Activated CD8-positive, alpha-beta T cell treated with anti-CD3 and anti-CD28 coated beads for 36 hours (primary cell): ENCODE measurements at places on chromosomes 1 and 21. TPM values are rescaled to one million over a fixed set of nuclear protein-coding genes. Genes with fewer than 3 reads are reported as not detected.

- no peak overlapping the region for H3K27ac ChIP-seq
- no peaks in the 10 kb centered on the region for H3K27me3 ChIP-seq
- H3K4me3 ChIP-seq, result no peak overlapping the region
- H3K36me3 ChIP-seq, result peaks cover 14% of the 10 kb centered on the region
- DNase-seq, result no peak
These were observed 19.4 kb downstream of the PLEKHM2 start for GRCh38 chr1:15703562-15703961.

GRCh38 chr1:64894438-64895196 lies 71.7 kb downstream of the JAK1 start:
- no peak for DNase-seq
- H3K4me1 ChIP-seq, result peaks cover 91% of the 10 kb centered on the region
- no peak overlapping the region for H3K4me3 ChIP-seq
- H3K36me3 ChIP-seq, result no peaks in the 10 kb centered on the region
- no peak overlapping the region for H3K27ac ChIP-seq

- no peaks in the 10 kb centered on the region for H3K36me3 ChIP-seq
- no peaks in the 10 kb centered on the region for H3K4me1 ChIP-seq
- H3K27me3 ChIP-seq, result peaks cover 2% of the 10 kb centered on the region
- H3K27ac ChIP-seq, result no peak overlapping the region
These were observed 33.8 kb upstream of the COL6A1 start for GRCh38 chr21:45947716-45948255.

- H3K4me3 ChIP-seq, result no peak overlapping the region
- no peak for DNase-seq
- H3K27me3 ChIP-seq, result peaks cover 1% of the 10 kb centered on the region
These were observed 123.7 kb downstream of the ACTL8 start for GRCh38 chr1:17878837-17879236.

GRCh38 chr1:206025283-206025820 lies 1.7 kb upstream of the CTSE start:
- H3K4me1 ChIP-seq, result peaks cover 5% of the 10 kb centered on the region
- no peak overlapping the region for H3K27ac ChIP-seq
- no peak for DNase-seq
- H3K4me3 ChIP-seq, result no peak overlapping the region
- H3K36me3 ChIP-seq, result no peaks in the 10 kb centered on the region

DNA sequence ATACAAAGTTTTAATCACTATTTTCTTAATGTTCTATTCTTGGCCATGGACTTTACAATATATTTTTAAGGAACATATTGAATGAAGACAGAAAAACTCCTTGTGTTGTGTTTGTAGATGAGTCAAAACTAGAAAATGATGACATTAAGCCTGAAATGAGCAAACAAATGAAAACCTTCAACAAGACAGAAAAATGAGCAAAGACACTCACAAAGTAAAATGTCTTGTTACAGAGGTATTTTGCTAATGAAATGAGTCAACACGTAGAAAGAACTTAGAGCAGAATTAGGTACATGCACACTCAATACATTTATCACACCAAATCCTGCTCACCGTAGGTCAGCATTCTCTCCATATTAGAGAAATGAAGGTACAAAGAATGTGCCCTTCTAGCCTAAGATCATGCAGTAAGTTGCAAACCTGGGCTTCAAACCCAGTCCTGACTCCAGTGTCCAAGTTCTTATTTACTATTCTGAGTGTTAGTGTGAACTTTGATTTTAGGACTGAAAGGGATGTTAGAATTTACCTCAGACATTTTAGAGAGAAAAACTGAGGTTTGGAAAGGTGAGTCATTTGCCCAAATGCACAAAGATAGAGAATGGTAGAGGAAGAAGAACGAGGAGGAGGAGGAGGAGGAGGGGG lies 133.9 kb upstream of the SGIP1 start:
- no peaks in the 10 kb centered on the region for H3K36me3 ChIP-seq
- no peak for DNase-seq
- peak overlapping the region; percentile 75 for H3K27ac ChIP-seq
- peaks cover 1% of the 10 kb centered on the region for H3K27me3 ChIP-seq

DNA sequence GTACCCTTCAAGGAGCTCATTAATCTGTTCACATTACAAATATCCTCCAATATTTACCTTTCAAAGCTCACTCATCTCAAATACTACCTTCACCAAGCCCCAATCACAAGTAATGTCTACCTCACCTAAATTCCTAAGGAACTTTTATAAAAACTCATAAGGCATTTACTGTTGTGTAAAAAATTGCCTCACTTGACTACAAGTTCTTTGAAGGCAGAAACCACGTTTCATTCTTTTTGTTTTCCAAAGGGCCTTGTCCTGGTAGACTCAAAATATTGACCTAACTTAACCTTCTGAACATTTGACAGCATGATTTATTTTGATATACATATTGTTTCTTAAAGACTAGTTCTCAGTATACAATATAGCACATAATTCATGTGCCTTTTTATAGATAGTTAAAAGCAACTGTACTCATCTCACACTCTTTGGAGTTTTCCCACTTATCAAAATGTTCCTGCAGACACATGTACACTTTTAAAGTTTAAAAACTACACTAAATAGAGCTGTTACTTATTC lies 2.5 kb downstream of the USP33 start:
- peaks cover 51% of the 10 kb centered on the region for H3K4me1 ChIP-seq
- no peak for DNase-seq
- peak overlapping the region; percentile 5 for H3K27ac ChIP-seq
- no peaks in the 10 kb centered on the region for H3K27me3 ChIP-seq

DNA sequence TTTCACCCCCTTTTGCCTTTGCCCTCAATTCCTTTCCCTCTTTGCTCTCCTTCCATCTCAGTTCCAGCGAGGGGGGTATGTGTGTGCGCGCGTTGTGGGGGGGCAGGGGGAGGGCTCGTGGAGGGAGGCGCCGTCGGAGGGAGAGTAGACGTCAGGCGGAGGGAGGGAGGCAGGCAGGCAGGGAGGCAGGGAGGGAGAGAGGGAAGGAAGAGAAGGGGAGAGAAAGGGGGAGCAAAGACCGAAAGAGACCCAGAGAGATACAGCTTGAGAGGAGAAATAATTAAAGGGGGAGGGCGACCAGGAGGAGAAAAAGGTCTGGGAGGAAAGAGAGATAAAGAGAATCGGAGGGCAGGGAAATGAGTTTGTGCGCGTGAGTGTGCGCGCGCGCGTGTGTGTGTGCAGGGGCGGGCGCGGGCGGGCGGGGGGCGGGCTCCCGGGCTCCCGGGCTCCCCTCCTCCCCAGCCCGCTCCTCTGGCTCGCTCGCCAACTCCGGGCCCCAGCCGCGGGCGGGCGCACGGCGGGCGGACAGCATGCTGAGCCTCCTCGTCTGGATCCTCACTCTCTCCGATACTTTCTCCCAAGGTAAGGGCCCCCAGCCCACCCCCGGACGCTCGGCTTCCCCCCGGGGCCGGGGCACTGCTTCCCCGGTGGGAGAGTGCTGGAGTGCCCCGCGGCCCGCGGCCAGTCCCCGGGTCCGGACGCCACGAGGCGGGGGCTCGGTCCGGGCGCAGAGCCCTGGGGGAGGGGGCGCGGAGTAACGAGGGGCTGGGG lies at the start of gene KIRREL1:
Gene KIRREL1 (plus strand): TSS at position 499 of the 771 bp plus-strand sequence. CDS start 32 bp downstream, at position 531.
- H3K36me3 ChIP-seq, result no peaks in the 10 kb centered on the region
- H3K4me1 ChIP-seq, result peaks cover 6% of the 10 kb centered on the region
- H3K4me3 ChIP-seq, result peak within 1 kb of the TSS; percentile 49
- peak; percentile 8 for DNase-seq
- H3K27me3 ChIP-seq, result peaks cover 36% of the 10 kb centered on the region
- no peak within 1 kb of the TSS for H3K27ac ChIP-seq

GRCh38 chr1:170503665-170504064 lies 28.3 kb upstream of the GORAB start:
- DNase-seq, result no peak
- H3K4me1 ChIP-seq, result no peaks in the 10 kb centered on the region
- H3K27ac ChIP-seq, result no peak overlapping the region
- H3K27me3 ChIP-seq, result peaks cover 22% of the 10 kb centered on the region
- no peak overlapping the region for H3K4me3 ChIP-seq

DNA sequence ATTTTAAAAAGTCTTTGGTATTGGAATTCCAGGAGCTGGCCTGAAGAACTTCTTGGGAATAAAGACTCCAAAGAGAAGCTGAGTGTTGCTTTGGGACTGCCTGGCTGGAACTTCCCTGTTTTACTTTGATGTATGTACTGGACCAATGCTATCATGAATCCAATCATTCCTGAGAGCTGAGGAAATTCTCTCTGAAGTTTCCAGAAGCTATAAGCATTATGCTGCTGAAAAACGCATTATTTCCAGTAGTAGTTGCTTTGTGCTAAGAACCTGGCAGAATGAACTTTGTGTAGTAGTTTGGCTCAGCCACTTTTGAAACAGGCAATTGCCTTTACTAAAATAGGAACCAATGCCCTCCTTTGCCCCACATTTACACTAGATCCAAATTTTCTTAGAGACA lies 260.7 kb downstream of the HLX start:
- no peak overlapping the region for H3K4me3 ChIP-seq
- no peak for DNase-seq
- no peaks in the 10 kb centered on the region for H3K4me1 ChIP-seq
- H3K27me3 ChIP-seq, result peaks cover 2% of the 10 kb centered on the region

- H3K4me1 ChIP-seq, result peaks cover 85% of the 10 kb centered on the region
- no peaks in the 10 kb centered on the region for H3K27me3 ChIP-seq
- no peak overlapping the region for H3K4me3 ChIP-seq
- H3K27ac ChIP-seq, result peak overlapping the region; percentile 87
- DNase-seq, result peak; percentile 58
These were observed 25.0 kb downstream of the LRRC8C start for GRCh38 chr1:89657886-89658285.

DNA sequence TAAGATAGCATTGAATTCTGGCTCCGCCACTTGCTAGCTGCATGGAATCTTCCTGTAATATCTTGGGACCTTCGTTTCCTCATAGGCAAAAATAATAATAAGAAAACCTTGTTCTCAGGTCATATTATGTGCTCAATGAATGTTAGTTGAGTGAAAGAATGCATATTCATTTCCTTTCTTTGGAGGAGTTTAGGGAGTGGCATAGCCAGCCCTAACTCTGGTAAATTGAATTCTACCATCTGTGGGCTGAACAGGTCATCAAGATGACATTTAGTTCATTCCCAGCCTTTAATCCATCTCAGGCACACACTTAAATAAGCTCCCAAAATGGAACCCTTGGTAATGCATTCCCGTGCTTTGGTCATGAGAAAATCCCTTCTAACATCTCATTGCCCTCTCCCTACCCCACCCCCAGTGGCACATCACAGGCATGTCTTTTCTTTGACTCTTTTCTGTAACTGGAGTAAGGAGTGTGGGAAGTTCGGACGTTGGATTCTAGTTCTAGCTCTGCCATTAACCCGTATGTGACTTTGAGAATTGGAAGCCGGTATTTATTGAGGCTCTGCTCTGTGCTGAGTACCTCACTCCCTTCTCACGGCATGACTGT lies 13.2 kb upstream of the MYOG start:
- no peak for DNase-seq
- no peak overlapping the region for H3K27ac ChIP-seq
- H3K27me3 ChIP-seq, result peaks cover 9% of the 10 kb centered on the region

GRCh38 chr1:210908257-210908656 lies 225.7 kb downstream of the KCNH1 start:
- no peak for DNase-seq
- peaks cover 3% of the 10 kb centered on the region for H3K27me3 ChIP-seq
- H3K4me1 ChIP-seq, result no peaks in the 10 kb centered on the region
- no peak overlapping the region for H3K4me3 ChIP-seq
- H3K27ac ChIP-seq, result no peak overlapping the region

DNA sequence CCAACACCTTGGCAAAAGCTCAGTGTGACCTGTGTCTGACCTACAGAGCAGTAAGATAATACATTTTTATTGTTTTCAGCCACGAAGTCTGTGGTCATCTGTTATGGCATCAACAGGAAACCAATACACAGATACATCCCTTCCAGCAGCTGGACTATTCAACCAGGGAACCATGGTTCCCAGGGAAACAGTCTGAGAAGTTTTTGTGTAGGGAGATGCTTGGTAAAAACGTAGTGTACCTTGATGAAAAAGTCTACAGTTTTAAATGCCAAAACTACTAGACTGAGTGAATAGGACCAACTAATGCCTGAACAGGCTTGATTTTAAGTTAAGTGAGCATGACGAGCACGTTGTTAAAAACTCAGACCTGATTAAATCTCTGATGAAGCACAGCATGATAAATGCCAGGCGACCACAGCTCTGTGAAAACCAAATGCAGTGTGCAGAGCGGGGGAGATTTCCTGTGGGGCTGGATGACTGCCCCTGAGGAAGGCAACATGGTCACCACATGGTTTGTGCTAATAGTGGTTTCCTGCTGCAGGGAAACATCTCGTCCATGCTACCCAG lies 228.9 kb downstream of the TNR start:
- DNase-seq, result peak; percentile 74
- no peak overlapping the region for H3K4me3 ChIP-seq
- H3K27ac ChIP-seq, result no peak overlapping the region
- peaks cover 9% of the 10 kb centered on the region for H3K4me1 ChIP-seq

GRCh38 chr1:91744953-91745639 lies 140.9 kb downstream of the TGFBR3 start:
- H3K4me1 ChIP-seq, result peaks cover 3% of the 10 kb centered on the region
- H3K4me3 ChIP-seq, result no peak overlapping the region

DNA sequence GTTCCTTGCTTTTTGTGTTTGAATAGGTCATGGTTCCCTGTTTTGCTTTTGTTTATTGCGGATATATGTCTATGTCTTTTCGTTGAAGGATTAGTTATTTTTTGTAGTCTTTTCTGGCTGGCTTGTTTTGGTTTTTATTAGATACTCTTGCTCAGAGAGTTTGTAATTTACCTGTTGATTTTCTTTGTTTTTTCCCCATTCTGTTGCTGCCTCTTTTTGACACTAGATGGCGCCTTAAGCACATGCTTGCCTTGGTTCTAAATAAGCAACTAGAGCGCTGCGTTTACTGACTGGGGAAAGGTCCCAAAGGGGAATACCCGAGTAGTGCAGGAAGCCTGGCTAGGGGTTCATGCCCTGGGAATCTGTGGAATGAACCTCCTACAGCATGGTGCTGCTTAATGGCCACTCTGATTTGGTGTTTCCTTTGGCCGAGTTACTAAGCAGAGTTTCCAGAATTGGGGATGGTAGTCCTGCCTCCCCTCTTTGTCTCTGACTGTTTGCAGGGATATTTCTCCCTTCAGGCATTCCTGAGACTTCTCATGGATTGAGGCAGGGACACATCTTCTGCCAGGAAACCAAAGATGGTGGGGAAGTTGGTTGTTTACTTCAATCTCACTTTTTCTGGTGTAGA lies 143.2 kb downstream of the PTPRU start:
- peaks cover 24% of the 10 kb centered on the region for H3K27me3 ChIP-seq
- DNase-seq, result peak; percentile 30
- no peak overlapping the region for H3K27ac ChIP-seq

- no peaks in the 10 kb centered on the region for H3K36me3 ChIP-seq
- no peak overlapping the region for H3K4me3 ChIP-seq
- peaks cover 8% of the 10 kb centered on the region for H3K27me3 ChIP-seq
- no peak overlapping the region for H3K27ac ChIP-seq
These were observed 13.7 kb upstream of the TTC4 start for GRCh38 chr1:54701996-54702395.

The FCGR3A gene
- total RNA-seq, result 0.27 TPM

The OR10Z1 gene
- not detected for total RNA-seq

The RCSD1 gene
- 67.9 TPM for total RNA-seq

The HES3 gene
- total RNA-seq, result not detected

The SERINC2 gene
- total RNA-seq, result not detected

The PDZK1IP1 gene
- not detected for total RNA-seq

The C1orf105 gene
- not detected for total RNA-seq

The LCE2C gene
- not detected for total RNA-seq

The PYCR2 gene
- total RNA-seq, result 134 TPM

The AMY2A gene
- not detected for total RNA-seq
